Mesenchymal stem cell (in vitro differentiated cells and primary cell): ENCODE measurements at places on chromosomes 5 and 9.

- peak; percentile 31 for DNase-seq
These were observed 172.8 kb downstream of the CARTPT start for GRCh38 chr5:71891856-71892255.

GRCh38 chr5:142074006-142074405 lies 34.6 kb upstream of the NDFIP1 start:
- no peak for DNase-seq

GRCh38 chr9:106890608-106891007 lies 27.6 kb downstream of the ZNF462 start:
- no peak for DNase-seq

GRCh38 chr9:5651246-5651645 lies 22.3 kb downstream of the RIC1 start:
- DNase-seq = no peak

DNA sequence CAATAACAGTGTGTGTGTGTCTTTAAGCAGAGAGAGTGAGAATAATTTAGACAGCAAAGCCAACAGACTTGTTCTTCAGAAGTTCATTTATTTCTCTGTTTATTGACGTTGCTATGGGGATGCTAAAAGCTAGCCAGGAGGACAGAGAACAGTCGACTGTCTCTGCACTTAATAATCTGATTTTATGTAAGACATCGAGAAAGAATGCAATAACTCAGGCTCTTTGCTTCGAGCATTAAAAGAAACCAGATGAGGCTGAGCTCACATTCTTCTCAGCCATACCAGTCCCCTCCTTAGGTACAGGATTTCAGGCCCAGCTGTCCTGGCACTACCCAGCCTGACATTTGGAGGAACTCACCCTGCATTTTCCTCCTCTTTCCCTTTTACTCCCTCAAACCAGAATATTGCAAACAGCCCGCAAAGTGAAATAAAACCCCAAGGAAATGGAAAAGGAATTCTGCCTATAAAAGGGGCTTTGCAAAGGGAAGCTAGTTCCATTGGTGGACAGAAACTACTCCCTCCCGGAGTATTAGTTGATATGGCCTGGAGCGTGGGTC lies 44.5 kb upstream of the DPYSL3 start:
- peak; percentile 95 for DNase-seq

DNA sequence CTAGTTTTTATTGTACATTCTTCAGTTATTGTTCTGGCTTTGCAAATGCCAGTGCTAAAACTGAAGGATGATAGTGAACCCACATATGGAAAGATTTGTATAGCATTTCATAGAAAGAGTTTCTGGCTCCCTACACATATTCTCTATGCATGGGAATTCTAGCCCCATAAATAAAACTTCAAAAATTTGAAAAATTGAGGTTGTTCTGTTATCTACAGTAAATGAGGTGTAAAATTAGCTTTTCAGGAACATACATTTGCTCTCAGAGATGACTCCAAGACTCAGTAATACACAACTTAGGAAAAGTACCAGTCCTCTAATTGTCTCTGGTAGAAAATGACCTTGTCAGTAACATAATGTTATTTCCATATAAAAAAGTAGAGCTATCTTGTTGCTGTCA lies 80.2 kb upstream of the DPYSL3 start:
- no peak for DNase-seq

DNA sequence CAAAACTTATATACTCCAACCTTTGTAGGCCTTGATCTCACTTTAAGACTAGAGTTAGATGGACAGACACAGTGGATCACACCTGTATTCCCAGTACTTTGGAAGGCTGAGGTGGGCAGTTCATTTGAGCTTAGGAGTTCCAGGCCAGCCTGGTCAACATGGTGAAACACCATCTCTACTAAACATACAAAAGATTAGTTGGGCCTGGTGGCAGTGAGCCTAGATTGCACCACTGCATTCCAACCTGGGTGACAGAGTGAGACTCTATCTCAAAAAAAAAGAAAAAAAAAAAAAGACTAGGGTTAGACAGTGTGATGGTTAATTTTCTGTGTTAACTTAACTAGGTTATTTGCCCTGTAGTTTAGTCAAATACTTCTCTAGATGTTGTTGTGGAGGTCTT lies 74.1 kb downstream of the CFAP95 start:
- DNase-seq = no peak

GRCh38 chr5:77864997-77865396 lies 88.9 kb upstream of the TBCA start:
- no peak for DNase-seq

GRCh38 chr9:10009401-10009800 lies 603.4 kb downstream of the PTPRD start:
- no peak for DNase-seq

- no peak for DNase-seq
These were observed 58.8 kb downstream of the GNG10 start for GRCh38 chr9:111720174-111720573.

- no peak for DNase-seq
These were observed 552.4 kb upstream of the MEF2C start for GRCh38 chr5:89435347-89435746.

DNA sequence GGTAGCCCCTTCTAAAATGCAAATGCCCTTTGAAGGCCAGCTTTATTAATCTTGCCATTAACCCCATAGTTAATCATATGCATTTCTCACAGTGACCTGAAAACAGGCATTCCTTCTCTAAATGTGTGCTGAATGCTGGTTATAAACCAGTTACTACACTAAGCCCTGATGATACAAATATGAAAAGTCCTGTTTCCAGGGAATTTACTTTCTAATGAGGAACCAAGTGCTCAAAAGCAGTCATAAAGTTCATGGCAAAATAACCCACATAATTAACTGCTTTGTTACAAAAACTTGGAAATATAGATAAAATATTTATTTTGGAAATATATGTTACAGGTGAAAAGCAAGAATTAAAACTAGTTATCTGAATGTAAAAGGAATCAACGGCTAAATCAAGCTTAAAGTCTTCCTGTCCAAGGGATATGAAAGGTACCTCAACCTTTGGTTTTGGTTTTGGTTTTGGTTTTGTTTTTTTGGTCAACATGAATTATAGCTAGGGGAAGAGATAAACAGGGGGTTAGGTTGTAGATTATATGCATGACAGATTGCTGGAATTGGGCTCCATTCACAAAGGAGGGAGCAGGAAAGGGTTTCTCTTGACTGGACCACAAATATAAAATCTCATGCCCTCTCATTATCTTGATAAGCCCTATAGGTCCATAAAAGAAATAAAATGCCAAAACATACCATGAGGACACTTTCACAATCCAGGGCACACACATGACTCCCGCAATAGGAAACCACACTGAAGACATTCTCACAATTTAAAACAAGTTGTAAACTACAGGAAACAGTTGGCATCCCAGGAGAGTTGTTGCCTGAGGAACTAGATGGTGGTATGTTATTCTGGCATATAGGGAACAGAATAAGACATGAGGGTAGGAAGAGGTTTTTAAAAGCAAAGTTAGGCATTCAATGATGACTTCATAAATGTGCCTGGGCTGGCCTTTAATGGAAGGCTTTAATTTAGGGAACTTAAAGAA lies 46.7 kb upstream of the MACIR start:
- peak; percentile 28 for DNase-seq

DNA sequence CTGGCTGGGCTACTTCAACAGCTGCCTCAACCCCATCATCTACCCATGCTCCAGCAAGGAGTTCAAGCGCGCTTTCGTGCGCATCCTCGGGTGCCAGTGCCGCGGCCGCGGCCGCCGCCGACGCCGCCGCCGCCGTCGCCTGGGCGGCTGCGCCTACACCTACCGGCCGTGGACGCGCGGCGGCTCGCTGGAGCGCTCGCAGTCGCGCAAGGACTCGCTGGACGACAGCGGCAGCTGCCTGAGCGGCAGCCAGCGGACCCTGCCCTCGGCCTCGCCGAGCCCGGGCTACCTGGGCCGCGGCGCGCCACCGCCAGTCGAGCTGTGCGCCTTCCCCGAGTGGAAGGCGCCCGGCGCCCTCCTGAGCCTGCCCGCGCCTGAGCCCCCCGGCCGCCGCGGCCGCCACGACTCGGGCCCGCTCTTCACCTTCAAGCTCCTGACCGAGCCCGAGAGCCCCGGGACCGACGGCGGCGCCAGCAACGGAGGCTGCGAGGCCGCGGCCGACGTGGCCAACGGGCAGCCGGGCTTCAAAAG lies 36.9 kb upstream of the TTC1 start:
- DNase-seq = peak; percentile 26

DNA sequence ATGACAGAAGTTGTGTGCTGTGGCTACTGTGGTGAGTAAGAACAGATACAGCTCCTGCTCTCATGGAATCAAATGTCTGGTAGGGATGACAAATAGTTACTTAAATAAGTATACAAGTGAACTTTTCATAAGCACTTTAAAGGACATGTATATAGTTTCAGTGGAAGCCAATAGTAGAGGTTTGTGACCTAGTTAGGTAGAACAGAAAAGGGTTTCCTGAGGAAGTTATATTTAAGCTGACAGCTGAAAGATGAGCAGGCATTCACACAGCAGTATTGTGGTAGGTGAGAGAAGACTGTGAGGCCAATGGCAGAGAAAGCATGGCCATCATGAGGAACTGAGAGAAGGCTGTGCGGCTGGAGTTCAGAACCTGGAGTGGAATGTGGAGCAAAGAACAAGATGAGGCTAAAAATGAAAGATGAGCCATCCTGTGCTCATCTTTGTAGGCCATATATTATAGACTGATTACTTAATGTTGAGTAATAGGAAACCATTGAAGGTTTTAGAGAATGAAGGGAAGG lies 15.4 kb downstream of the FAM174A start:
- no peak for DNase-seq

DNA sequence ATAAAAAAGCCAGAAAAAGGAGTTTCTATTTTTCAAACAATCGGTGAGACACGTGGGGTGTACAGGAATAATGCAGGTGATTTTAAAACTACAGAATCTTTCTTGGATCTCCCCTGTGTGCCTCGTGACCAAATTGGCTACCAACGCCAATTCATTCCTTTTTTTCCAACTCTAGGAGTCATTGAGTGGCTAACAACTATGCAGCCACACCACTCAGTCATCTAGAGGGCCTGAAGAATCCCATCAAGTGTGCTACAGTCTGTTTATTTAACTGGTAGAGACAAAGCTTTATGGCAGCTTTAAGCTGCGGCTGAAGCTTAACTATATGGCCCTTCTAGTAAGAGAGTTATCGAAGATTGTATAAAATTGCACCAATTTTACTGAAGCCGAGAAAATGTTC lies 113.1 kb upstream of the NIPBL start:
- DNase-seq = no peak

DNA sequence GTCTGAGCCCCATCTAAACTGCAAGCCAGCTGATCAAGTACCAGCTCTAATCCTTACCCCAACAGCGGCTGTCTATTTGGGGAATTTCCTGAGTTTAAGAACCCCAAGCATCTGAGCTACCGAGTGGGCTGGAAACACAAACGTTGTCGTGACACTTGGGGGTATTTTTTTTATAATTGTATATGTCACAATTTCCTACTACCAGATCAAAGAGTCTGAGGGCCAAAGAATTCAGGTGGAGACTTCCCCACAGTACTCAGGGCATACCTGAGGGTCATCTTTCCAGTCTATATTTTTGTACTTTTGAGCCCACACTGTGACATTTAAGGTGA lies 42.8 kb downstream of the PTTG1 start:
- DNase-seq = no peak

DNA sequence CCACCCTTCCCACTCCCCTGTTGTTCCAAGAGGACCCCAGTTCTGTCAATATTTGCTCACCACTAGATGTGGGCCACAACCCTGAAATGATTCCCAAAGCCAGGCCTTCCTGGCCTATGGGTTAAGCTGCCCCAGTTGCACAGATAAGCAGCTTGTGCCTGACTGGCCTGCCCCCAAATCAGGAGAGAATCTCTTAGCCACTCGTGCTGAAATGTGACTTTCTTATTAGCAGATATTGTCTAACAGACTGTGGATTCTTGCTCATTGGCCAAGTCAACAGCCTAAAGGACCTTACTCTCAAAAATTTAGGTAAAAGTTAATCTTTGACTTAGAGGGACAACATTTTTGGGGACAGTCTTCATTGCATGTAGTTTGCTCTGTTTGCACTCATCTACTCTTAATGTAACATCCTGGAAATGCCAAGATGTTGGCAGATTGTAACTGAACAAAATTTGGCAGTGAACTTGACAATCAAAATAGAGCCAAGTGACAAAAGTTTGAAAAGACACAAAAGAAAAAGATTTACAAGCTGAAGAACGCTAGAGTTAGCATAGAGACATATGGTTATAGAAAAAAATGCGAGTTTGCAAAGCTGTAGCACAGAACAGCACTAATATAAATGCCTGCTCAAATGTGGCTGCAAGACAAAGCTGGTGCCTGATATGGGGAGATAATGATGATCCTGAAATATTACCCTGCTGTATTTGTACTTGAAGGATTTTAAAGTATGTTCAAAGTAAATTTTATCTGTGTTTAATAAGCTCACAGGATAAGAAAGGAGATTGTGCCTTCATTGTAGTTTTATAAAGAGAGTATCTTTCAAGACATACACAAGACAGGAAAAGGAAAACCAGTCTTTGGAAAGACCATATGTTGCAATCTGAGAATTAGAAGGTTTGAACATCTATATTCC lies 29.0 kb upstream of the FSD1L start:
- no peak for DNase-seq

DNA sequence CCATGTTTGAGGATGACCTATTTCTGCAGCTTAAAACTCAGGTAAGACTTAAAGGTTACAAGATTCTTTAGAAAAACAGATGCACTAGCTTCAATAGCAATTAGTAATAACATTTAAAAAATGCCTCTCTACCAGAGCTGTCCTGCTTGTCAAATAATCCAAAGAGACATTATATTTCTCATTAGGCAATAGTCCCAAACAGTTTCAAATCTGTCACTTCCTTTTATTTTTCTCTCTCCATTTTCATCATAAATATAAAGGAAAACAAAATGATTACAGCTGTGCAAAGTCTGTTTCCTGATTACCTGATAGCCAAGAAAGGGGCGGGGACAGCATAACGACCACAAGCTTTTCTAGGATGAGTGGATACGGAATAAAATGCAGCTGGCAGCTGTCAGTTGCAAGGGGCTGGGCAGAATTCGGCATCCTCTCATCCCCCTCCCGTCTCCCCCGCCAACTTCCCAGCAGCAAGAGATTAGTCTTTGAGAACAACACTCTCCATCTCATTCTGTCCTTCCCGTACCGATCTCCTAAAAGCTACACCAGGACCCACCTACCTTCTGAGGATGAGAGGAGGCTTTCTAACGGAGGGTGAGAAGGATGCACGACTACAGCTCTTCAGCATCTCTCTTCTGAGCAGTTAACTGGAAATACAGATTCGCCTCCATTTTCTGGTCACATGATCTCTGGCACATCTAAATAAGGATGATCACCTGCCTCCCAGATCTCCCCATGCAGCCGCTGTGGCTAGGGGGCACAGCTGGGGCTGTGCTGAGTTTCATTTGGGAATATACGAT lies 72.5 kb upstream of the PCA3 start:
- no peak for DNase-seq
